ENCODE measurements at places on chromosomes 11 and 22. TPM values are rescaled to one million over a fixed set of nuclear protein-coding genes. Genes with fewer than 3 reads are reported as not detected.

The ROBO4 gene
- polyA plus RNA-seq: 6.2 TPM

The OR2D2 gene
- polyA plus RNA-seq: not detected

The VPS11 gene
- polyA plus RNA-seq: 27.0 TPM

The CD248 gene
- polyA plus RNA-seq: 13.7 TPM

The APOL1 gene
- 11.3 TPM for polyA plus RNA-seq

The POLD4 gene
- 381 TPM for polyA plus RNA-seq

The MAPK12 gene
- 6.0 TPM for polyA plus RNA-seq

The CALCA gene
- not detected for polyA plus RNA-seq

The KREMEN1 gene
- 13.2 TPM for polyA plus RNA-seq

The SLC6A5 gene
- not detected for polyA plus RNA-seq

The C11orf52 gene
- polyA plus RNA-seq: 17.8 TPM

The KCNE3 gene
- 22.0 TPM for polyA plus RNA-seq

The FAM227A gene
- 0.41 TPM for polyA plus RNA-seq

The SLC29A2 gene
- 28.0 TPM for polyA plus RNA-seq

The NCAM1 gene
- 0.46 TPM for polyA plus RNA-seq

The UBQLNL gene
- polyA plus RNA-seq: not detected

The ARHGAP42 gene
- polyA plus RNA-seq: 16.9 TPM

The CTSW gene
- not detected for polyA plus RNA-seq

The PGM2L1 gene
- 5.4 TPM for polyA plus RNA-seq
